GM12865 (cell line): ENCODE measurements at places on chromosomes 1 and 21.

- DNase-seq, result peak; percentile 55
These were observed 1518.9 kb upstream of the B3GALT2 start for GRCh38 chr1:194705123-194705854.

- DNase-seq, result no peak
These were observed 7.6 kb downstream of the EGLN1 start for GRCh38 chr1:231414260-231415016.

GRCh38 chr1:231310391-231310934 lies 27.2 kb downstream of the EXOC8 start:
- no peak for DNase-seq

- no peak for DNase-seq
These were observed 166.6 kb upstream of the SGIP1 start for GRCh38 chr1:66367369-66367768.
